ENCODE measurements at places on chromosomes 12 and 14.

GRCh38 chr12:50322206-50322605 lies 38.9 kb upstream of the LIMA1 start:
- no peak for DNase-seq

DNA sequence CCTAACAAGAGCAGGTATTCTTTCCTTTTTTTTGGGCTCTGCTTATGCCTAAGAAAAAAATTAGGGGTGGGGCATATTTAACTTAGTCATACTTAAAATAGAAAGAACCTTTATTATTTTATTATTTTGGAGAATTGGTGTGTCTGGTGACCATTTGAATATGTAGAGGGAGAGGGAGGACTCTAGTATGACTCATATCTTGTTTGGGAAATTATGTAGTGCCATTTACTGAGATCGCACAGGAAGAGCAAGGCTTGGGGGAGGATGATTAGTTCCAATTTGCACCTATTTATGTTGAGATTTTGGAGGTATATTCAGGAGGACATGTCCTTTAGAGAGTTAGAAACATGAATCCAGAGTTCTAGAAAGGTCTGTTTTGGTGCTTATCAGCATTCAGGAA lies 9.9 kb downstream of the ZNF410 start:
- DNase-seq = no peak

GRCh38 chr14:75753696-75754095 lies 92.7 kb downstream of the TTLL5 start:
- no peak for DNase-seq

- DNase-seq = no peak
Observed at GRCh38 chr12:108046135-108046534, 83.0 kb upstream of the WSCD2 start.

DNA sequence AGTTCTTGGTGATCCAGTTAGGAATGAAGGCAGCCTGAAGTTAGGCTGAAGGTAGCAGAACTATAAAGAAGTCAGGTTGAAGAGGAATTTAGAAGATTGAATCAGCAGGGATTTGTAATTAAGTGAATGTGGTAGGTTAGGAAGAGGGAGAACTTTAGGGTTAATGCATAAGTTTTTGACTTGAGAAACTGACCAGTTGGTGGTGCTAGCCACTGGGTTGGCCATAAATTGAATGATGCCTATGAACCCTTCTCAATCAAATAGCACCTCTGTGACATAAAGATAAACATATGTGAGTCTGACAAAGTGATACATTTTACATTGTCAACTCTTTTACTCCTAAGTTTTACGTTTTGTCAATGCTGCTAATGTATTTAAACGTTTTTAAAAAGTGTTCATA lies 290.6 kb upstream of the NAV3 start:
- no peak for DNase-seq

DNA sequence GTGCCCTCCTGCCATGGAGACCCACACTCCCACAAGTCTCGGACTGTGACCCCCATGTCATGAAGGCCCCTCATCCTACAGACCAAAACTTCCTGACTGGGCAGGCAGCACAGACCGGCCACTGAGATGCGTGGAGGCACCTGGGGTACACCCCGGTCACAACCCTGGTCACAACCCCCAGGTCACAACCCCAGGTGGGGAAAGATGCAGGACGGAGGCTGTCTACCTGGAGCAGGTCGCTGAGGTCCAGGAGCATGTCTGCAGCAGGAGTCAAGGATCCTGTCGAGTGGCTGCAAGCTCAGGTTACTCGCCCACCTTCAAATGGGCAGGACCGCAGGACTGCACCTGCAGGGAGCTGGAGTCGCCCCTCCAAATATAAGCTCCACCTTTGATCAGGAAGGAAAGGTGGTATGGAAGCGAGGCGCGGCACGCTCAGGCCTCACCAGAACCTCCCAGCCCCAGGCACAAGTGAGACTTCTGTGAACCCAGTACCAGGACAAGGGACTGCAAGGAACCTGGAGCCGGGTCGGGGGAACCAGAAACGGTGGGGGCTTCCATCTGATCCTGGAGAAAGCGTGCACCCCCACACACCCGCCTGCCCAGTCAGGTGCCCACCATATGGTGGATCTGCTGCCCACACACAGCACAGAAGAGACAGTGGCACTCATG lies 8.1 kb downstream of the BTBD6 start:
- DNase-seq = no peak

DNA sequence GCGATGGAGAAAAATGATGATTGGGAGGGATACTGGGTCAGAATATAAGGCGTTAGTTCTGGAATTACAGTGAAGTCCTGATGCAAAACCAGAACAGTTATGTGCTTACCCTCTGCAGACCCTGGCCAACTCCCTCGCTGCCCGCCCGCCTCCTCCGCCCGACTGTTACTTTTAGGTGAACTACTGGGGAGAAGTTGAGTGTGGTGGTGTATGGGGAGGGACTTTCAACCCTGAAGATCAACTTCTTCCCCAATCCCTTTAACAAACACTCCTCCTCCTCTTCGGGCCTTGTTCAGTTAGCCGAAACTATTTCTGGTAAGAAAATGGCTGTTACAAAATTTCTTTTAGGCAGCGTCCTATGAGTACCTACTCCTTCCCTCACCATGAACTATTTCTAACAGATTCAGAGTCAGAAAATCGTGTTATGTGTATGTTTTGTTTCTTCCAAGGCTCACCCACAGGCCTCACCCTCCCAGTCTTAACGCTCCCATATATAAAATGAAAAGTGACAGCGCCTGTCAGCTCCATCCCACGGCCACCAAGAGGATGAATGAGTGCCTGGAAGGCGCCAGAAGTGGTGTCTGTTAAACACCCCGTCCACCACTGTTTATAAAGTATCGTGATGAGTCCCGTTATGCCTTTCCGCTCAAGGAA lies 1.3 kb downstream of the FBXO33 start:
- DNase-seq = no peak

- DNase-seq = no peak
Observed at GRCh38 chr14:33254861-33255395, 316.2 kb downstream of the NPAS3 start.

Data from DMS153 (cell line).